Gastroesophageal sphincter (tissue), 4 donors: ENCODE measurements at places on chromosomes 5 and 9. TPM values are rescaled to one million over a fixed set of nuclear protein-coding genes. Genes with fewer than 3 reads are reported as not detected.

SPEF2 gene
- 3.4 TPM for total RNA-seq

MYOZ3 gene
- 0.62 TPM for total RNA-seq

LHFPL2 gene
- 14.9 TPM for total RNA-seq

OBP2B gene
- total RNA-seq: not detected

GPR21 gene
- 3.2 TPM for total RNA-seq

ADGRV1 gene
- 0.08 TPM for total RNA-seq

WDR38 gene
- not detected for total RNA-seq

MAMDC2 gene
- 192 TPM for total RNA-seq

- ATAC-seq: no peak
These were observed 150.2 kb downstream of the SEMA5A start for GRCh38 chr5:9395706-9396105.

- ATAC-seq: no peak
These were observed 49.2 kb downstream of the EQTN start for GRCh38 chr9:27247756-27248155.

GRCh38 chr5:123557907-123558306 lies 45.9 kb downstream of the CSNK1G3 start:
- ATAC-seq: no peak

DNA sequence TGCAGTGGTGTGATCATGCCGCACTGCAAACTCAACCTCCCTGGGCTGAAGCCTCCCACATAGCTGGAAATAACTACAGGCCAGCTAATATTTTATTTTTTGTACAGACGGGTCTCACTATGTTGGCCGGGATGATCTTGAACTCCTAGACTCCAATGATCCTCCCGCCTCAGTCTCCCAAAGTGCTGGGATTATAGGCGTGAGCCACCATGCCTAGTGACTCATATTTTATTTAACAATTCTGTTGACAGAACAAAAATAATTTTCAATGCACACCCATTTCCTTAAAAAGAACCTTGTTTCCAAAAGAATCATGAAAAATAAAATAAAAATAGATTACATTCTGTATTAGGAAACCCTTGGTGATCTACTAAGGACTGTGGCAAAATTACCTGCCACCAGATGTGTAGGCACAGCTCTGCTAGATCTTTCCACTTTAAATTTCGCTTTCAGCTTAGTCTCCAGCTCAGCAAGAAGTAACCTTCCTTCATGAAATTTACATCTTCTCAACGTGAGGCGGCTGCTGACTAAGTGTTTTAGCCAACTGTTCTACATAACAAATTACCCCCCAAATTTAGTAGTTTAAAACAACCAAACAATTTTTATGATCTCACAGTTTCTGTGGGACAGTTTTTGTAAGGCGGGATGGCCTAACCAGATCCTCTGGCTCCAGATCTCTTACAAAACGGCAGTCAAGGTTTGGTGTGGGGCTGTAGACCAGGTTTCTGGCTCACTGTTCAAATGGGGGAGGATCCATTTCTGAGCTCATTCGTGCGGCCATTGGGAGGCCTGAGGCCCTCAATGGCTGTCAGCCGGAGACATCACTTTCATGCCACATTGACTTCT lies 32.6 kb upstream of the GOLPH3 start:
- no peak for ATAC-seq

- ATAC-seq: peak; percentile 48
These were observed 7.7 kb downstream of the IL17B start for GRCh38 chr5:149371296-149371962.

DNA sequence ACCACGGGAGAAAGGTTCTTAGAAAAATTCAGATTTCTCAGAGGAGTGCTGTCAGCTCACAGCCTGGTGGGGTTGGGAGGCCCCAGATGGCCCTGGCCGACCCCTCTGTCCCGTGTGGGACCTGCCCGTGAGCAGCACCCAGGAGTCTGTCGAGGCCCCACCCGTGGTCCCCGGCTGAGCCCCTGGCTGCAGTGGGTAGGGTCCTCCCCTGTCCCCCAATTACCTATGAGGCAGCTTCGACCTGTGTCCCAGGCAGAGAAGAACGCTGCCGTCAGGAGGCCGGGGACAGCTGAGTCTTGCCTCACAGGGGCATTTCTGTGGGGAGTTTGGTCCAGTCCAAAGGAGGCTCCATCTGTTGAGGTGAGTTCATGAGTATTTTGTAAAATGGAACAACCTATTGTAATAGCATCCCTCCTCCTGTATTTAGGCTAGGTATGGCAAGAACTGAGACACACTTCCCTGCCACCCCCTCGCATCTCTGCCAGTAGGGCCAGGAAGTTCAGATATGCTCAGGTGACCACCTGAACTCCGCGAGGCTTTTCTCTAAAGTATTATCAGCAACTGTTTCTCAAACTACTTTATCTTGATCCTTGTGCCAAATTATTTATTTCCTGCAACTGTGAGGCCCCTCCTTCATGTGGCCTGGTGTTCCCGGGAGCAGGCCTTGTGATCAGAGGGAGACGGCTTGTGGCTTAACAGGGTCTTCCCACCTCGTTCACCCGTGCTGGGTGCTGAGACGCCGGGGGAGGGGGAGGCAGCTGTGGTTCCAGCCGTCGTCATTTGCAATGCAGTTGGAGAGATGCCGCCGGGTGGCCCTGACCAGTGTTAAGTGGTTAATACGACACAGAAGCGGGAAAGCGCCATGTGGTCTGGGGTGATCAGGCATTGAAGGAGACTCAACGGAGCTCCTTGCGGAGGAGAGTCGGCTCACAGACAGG lies 1.7 kb downstream of the AHRR start:
- no peak for ATAC-seq

GRCh38 chr9:27472195-27472594 lies 51.9 kb upstream of the IFNK start:
- no peak for ATAC-seq

DNA sequence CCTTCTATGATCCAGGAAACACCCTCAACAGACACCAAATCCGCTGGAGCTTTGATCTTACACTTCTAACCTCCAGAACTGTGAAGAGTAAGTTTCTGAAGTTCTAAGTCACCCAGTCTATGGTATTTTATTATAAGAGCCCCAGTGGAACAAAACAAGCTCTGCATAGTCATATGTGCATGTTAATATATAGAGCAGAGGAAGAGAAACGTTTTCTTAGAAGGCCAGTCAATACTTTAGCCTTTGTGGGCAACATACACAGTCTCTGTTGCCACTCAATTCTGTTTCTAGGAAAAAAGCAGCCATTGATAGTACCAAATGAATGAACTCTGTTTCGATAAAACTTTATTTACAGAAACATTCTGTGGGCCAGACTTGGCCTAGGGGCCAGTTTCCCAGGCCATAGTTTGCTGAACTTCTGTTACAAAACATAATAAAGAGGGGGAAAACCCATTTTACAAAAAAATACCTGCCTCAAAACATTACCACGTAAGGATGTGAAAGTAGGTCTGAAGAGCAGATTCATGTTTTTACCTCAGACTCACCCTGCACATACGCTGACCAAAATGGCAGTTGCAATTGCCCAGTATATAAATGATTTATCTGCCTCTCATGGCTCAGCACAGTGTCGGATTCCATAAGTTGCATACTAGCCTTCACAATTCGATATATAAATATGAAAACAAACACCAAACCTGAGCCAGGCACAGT lies 350.5 kb downstream of the SLIT3 start:
- no peak for ATAC-seq

DNA sequence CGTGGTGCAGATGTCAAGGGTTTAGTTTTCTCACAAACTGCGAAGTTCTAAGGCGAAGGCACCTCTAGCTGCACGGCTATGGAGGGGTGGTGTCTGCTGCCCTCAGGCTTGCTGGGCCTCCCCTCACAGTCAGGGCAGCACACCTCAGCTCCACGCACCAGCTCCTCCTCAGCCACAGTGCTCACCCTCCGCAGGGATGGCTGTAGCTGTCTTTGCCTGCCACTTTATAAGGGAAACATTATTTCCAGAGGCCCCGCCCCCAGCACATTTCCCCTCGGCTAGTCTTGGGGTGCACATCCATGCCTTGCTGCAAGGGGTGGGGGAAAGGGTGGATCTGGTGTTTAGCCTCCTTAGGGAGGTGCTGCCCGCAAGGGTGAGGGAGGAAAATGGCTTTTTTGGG lies 154.6 kb downstream of the TRIO start:
- no peak for ATAC-seq

DNA sequence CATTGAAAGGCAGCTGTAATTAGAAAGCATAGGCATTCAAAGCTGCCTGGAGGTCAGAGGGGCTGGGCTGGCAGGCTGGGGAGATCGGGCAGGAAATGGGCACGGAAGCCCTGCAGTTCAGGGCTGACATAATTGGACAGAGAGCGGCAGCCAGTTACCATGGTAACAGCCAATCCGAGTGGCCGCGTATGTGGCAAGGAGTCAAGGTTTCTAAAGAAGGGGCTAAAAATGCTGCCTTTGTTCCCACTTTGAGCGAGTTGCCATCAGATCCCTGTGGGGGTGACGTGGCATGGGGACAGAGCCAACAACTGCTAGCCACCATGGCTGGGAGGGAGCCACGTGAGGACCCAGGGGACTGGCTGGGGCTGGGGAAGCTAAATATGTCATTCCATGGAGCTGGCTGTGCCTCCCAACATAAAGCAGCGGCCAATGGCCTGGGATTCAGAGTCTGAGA lies 44.7 kb upstream of the NDFIP1 start:
- peak; percentile 66 for ATAC-seq

DNA sequence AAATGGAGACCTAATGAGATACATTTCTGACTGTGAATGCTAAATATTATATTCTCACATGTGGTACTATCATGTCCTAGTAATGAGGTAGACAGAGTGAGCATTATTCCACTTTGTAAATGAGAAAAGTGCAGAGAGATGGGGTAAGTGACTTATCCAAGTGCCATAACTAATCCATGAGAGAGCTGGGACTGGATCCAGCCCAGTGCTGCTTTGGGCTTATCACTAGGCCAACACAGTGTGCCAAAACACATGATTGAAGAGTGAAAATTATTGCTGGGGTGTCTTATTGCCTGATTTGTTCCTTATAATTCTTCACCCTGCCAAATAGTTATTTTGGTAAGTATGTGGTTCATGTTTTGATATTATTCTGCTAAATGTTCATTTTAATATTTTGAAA lies 442.2 kb upstream of the GRAMD2B start:
- ATAC-seq: no peak

DNA sequence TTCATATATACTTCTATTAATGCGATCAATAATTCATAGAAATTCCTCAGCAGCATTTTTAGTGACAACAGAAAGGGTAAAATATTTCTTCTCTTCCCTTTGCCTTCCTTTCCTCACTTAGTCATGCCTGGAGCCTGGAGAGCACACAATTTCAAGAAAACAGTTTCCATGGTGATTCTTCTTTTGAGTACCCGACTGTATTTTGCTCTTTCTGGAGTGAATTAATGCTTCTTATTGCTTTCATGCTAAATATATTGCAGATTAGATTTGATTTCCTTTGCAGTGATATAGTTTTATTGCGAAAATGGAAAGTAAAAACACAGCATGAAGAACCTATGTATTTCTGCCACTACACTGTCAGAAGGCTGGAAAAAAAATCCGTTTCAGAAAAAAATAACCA lies 153.5 kb downstream of the PPP2R2B start:
- no peak for ATAC-seq

DNA sequence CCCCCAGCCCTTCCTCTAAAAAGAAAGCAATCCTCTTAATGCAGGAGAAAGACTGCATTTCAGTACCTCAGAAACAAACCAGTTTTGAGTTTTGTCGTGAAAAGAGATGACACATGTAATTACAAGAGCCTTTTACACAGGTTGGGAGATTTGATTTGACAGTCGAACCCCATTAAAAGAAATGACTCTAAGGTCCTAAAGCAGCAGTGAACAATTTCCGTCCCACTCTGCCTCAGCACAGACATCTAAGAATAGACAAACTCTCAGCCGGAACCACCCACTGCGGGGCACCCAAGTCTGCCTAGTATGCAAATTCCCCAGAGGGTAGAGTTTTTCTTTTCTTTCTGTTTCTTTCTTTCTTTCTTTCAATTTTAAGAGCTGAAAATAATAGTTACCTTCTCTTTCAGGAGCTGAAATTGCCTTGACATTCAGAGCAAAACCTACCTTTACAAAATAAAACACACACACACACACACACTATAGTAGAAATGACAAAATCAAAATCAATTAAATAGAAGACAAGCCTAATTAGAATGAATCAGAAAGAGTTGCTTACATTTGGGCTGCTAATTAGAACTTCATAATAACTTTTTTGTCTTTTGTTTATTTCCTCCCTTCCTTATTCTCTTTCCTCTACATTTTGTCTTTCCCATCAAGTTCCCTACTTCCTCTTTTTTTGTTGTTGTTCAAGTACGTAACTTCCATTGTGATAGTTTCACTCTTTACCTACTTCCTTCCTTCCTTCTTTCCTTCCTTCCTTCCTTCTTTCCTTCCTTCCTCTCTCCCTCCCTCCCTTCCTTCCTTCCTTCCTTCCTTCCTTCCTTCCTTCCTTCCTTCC lies 65.1 kb downstream of the BASP1 start:
- ATAC-seq: no peak

DNA sequence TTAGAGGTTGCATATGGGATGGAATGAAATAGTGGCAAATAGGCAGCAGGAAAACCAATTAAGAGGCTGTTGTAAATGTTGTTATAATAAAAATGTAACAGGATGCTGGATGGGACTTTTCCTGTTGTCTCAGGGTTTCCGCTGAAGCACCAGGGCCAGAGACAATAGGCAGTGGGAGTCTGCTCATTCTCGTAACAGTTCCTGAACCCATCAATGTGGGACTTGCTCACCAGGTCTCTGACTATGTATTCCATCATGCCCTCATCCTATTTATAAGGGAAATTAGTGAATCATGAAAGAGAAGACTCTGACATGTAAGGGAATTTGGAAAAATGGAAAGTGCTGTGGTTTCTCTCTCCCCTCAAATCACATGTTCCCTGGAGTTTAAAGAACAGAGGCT lies 23.5 kb upstream of the SSBP2 start:
- ATAC-seq: peak; percentile 13

DNA sequence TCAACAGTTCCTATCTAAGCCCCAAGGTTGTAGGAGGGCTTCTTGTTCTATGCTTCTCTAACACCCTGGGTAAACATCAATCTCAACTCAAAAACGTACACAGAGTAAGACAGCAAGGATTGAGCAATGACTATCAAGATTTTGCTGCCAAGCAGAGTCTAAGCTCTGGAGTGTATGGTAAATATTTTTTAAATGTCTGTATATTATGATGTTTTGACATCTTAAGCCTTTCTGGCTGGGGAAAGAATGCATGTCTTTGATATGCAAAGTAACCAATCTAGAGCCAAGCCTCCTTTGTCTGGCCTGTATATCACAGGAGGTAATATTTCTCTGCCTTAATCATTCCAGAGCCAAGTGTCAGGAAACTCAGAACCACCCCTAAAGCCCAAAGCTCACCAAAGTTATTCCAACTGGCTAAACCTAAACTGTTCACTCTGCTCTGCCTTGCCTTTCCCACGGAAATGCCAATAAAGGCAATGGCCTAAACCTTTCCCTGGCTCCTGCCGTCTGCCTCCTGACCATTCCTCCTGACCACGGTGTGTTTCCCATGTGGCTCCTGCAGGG lies 45.2 kb downstream of the YIPF5 start:
- no peak for ATAC-seq

DNA sequence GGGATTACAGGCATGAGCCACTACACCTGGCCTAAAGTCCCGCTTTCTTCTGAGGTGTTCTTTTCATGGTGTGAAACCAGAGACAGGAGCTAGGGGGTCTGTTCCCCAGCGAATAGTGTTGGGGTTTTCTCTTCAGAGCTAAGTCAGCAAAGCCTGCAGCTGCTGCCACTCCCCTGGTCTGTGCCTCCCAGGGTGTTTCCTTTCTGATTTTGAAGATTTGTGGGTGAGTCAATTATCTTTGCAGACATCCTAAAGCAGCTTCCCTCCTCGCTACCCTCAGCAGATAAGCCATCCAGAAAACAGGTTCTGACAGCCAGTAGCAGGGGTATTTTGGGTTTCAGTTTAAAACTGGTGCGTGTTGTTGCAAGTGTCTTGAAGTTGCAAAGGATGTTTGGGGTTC lies 72.0 kb upstream of the IQGAP2 start:
- no peak for ATAC-seq
